ENCODE measurements at places on chromosomes 4 and X.

DNA sequence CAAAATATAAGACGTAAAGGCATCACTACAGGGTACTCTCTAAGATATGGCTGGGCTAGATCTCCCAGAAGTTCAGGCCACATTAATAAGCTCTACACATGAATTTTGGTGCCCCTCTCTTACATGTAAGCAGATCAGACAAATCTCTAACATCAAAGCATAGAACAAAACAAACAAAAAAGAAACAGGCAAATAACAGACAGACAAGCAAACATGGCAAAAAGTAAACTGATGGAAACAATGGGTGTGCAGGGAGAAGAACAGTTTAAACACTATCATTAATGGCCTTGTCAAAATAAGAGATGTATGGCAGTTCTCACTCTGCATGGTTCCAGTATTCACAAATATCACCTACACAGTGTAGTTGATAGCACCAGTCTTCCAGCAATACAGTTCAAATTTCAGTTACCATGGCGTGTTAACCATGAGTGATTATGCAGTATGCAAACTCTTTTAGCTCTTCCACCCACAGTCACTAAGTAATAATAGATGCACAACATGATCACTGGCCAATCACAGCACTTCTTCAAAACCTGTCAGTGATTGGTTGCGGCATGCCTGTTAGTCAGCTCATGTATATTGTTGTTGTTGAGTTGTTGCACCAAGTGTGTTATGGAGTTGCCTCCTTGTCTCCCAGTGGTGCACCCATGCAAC, 110.7 kb upstream of the TLR3 start:
- DNase-seq = no peak

GRCh38 chr4:1554876-1555265, 129.2 kb downstream of the FAM53A start:
- DNase-seq = no peak

- DNase-seq = no peak
These were observed 5.6 kb upstream of the HOPX start for GRCh38 chr4:56686537-56687231.

DNA sequence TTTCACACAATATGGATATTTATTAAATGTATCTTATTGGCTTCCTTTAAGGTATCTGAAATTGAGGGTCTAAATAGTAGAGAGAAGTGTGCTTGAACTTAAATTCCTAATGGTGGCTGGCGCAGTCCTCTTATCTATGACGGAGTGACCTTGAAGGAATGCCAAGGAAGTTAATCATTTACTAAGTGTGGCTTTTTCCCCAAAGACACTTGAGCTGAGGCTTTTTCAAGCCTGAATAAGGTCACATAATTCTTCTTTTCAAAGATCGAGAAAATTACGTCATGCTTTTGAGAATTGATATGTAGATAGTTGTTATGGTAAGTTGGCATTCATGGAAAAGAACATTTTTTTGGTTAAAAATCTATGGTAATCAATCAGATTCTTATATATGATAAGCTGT, 11.7 kb upstream of the PRPS2 start:
- DNase-seq = no peak

DNA sequence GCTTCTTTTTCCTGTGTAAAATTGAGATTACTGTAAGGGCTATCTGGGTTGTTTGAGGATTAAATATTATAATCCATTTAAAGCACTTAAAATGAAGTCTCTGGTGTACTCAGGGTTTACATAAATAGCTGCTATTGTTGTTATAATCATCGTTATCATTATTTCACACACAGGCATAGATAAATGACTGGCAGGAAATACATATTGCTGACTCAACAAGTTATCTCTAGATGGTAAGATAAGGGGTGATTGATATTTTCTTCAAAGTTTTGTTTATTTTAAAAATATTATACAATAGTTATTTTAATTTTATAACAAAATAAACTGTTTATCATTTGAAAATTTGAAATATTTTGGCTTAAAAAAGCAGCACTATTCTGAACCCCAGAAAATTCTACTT, 134.3 kb upstream of the DCAF12L2 start:
- DNase-seq = no peak

DNA sequence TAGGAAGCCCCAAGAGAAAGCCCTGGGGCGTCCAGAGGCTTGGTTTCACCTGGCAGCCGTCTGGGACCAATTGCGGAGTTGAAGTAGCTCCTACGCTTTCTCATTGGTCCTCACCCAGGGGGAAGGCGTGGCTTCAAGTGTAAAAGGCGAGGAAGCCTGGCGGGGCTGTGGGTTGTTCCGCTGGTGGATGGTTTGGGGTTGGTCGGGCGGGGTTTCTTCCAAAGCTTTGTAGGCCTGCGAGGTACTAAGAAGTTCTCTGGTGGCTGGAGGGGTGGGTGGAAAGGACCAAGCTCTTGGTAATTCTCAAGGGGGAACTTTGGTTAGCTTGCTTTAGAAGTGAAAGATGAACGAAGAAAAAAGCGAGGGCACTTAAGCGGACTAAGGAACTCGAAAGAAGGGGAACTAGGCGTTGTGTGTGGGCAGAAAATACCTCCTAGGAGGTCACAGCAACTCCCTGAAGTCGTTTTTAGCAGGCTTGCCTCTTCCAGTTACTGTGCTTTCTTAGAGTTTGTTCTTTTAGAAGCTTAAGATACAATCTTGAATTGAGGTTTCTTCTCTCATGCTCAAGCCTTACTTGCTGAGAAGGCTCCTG, 36.6 kb downstream of the CCNG2 start:
- DNase-seq = peak; percentile 75

- no peak for DNase-seq
These were observed 714.5 kb upstream of the TENM3 start for GRCh38 chr4:181528570-181529184.

- no peak for DNase-seq
These were observed 16.8 kb upstream of the THOC2 start for GRCh38 chrX:123749643-123750042.

DNA sequence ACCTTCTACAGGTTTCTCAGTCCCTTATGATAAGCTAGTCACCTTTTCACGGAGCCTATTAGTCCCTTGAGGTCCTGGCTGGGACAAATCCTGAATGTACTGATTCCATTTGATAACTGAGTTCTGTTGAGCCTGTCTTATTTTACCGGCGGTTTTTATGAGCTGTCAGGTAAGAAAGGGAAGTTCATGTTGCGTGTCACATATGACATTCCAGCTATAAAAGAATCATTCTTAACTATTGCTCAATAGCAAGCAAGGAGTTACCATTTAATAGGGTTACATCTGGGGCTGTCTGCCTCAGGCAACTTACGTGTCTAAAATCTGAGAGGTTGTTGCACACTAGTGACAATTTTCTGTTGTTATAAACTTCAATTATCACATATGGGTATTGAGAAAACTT, 394.6 kb downstream of the TECRL start:
- no peak for DNase-seq

DNA sequence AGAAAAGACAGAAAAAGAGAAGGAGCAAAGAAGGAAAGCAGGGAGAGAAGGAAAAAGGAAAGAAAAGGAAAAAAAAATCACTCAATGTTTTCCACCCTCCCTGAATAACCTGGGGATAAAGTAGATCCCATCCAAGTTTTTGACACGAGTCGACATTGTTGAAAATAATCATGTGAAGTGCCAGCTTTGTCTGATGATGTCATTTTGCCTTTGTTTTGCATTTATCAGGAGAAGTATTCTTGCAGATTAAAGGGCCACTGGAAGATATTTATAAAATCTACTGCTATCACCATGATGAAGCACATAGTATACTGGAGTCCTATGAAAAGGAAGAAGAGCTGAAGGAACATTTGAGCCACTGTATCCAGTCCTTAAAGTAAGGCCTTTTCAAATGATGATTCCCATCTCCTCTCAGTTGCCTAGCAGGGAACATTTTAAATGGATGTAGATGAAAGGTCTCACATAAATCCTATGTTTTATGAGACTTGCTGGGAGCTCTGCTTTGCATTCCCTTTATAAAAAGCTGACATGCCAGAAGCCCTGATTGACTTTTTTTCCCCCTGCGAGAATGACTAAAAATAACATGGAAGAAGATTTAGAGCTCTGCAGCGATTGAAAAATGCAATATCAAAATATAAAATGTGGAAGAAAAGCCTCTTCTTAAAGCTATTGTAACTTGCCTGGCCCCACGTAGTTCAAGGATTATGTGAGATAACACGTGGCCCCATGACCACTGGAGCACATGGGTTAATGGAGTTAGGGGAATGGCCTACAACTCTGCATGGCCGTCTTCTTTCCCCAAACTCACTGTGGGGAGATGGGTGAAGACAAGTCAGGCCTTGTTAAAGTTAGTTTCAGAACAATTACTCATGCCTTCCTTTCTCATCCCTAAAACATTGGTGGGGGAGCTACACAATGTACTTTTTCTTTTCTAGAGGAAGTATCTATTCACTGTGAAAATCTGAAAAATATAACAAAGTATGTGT, 77.5 kb downstream of the INTS12 start:
- no peak for DNase-seq

- no peak for DNase-seq
These were observed 67.6 kb downstream of the PJA1 start for GRCh38 chrX:69097451-69098236.

DNA sequence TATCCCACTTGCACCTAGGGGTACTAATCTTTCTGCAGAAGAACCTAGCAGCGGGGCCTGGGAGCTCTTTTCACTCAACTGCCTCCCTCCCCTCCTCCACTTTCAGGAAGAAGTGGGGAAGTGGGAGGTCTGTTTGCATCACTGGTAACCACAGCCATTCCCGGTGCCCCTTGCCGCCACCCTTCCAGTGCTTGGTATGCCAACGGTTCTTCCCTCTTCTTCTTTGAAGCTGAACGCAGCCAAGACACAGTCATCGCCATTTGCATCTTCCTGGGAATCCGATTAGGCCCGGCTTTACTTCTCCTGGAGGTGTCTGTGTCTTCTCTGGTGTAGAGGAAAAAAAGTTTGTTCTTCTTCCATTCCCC, 47.2 kb upstream of the RBPJ start:
- no peak for DNase-seq

- no peak for DNase-seq
These were observed 61.2 kb upstream of the DAPP1 start for GRCh38 chr4:99755223-99755944.

- DNase-seq = no peak
These were observed 570.3 kb downstream of the IQCM start for GRCh38 chr4:149245333-149245732.

- no peak for DNase-seq
These were observed 60.4 kb downstream of the CAMK2D start for GRCh38 chr4:113701169-113701568.

DNA sequence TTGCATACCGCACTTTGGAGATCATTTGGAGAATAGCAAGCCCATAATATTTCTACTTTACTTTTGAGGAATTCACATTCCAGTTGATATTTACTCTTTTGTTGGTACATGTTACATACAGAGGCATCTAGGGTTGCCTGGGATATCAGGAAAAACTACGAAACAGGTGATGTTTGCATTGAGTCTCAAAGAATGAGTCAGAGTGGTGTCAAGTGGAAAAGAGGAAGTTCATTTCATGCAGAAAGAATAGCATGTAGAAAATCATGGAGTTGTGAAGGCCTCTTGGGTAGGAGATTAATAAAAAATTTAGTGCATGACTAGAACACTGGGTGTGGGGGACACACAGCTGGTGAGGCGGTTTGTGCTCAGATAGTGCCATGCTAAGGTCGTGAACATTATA, 33.5 kb upstream of the ELOVL6 start:
- no peak for DNase-seq

DNA sequence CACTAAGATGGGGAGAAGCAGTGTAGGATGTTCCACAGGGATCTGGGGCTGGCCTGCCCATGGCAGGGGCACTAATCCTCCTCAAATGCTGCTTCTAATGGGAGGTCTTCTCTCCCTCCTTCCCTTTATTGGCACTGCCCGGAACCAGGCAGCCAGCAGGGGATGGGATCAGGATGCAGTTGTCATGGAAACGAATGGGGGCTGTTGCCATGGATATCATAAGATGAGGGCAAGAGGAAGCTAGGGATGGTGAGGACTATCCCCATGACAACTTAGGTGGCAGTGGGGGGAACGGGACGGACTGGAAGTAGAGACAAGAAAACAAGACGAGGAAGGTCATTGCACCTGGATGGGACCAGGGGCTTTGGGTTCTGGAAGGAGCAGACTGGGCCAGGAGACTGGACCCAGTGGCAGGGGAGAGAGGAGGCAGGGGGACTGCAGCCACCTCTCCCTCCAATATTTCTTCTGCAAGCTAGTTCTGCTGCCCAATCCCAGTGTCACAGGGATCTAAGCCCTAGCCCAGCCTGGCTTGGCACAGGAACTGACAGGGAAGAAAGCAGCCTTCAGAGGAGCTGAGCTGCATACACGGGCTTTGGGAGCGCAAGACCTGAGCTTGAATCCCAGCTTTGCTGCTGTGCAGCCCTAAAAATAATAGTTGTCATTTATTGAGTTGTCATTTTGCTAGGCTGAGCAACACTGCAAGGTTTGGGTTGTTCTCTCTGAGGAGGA, 19.0 kb downstream of the IQSEC2 start:
- no peak for DNase-seq

GRCh38 chr4:30792601-30793000, 72.4 kb downstream of the PCDH7 start:
- DNase-seq = no peak

- no peak for DNase-seq
These were observed 5.6 kb downstream of the GPR78 start for GRCh38 chr4:8585721-8586212.

DNA sequence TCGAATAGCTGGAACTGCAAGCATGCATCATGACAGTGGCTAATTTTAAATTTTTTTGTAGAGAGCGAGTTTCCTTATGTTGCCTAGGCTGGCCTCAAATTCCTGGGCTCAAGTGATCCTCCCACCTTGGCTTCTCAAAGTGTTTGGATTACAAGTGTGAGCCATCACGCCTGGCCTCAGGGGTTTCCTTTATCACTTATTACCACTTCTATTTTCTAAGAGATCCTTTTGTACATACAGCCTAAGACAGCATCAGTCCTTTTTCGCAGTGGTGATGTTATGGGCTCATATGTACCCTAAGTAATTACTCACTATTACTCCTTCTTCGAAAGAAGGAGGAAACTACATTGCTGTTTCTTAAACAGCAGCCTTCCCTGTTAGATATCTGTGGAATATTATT, 54.1 kb upstream of the CDKN2AIP start:
- no peak for DNase-seq

GRCh38 chrX:17495052-17495451, 120.1 kb downstream of the NHS start:
- no peak for DNase-seq

- DNase-seq = no peak
These were observed 8.0 kb downstream of the NUDT6 start for GRCh38 chr4:122914292-122914904.

GRCh38 chrX:40248822-40249221, 151.1 kb upstream of the BCOR start:
- DNase-seq = no peak

DNA sequence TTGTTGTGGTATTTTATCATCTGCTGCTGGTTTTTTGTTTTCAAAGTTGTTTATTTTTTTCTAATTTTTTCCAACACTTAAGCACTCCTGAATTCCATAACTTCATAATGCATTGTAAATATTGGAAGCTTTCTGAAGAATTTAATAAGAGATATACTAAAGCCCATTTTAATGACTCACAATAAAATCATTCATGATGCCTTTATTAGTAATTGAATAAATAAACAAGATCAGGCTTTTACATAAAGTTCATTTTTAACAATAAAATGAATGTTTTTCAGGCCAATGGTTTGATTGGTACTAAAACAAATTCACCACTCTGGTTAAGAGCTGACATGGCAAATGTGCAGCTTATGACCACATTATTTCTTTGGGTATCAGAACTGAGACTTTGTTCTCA, 408.2 kb upstream of the SMIM31 start:
- DNase-seq = no peak

GRCh38 chr4:158172261-158173258, at the start of gene GASK1B:
GASK1B (minus strand) TSS chr4:158173025; CDS start chr4:158171375, 1,650 bp downstream.
- no peak for DNase-seq
